ENCODE measurements at places on chromosomes 7 and 10. TPM values are rescaled to one million over a fixed set of nuclear protein-coding genes. Genes with fewer than 3 reads are reported as not detected.

Gene POM121
- total RNA-seq: 31.4 TPM

Gene FXYD4
- 109 TPM for total RNA-seq

Gene LRRD1
- total RNA-seq: 0.25 TPM

Gene HYAL4
- total RNA-seq: not detected

Gene PNLIP
- total RNA-seq: not detected

Gene ZPBP
- 0.22 TPM for total RNA-seq

Gene MBL2
- total RNA-seq: not detected

Gene MGAM2
- total RNA-seq: 0.13 TPM

Gene CRHR2
- total RNA-seq: not detected

Gene C7orf57
- 0.63 TPM for total RNA-seq

Gene KEL
- total RNA-seq: 0.28 TPM

Gene ZNF485
- total RNA-seq: 4.9 TPM

Gene CALML3
- total RNA-seq: not detected

Gene TEX36
- not detected for total RNA-seq

Gene CRTAC1
- 6.1 TPM for total RNA-seq

Gene FAM237B
- total RNA-seq: not detected

Gene MAPK8
- 36.7 TPM for total RNA-seq

Gene CALN1
- total RNA-seq: not detected

Gene AGR2
- total RNA-seq: 164 TPM

Gene HPS1
- 63.3 TPM for total RNA-seq

Gene TNPO3
- total RNA-seq: 35.7 TPM

Gene COPG2
- total RNA-seq: 27.6 TPM

Gene CCDC172
- total RNA-seq: not detected

Gene MNX1
- 1.1 TPM for total RNA-seq

Gene BICC1
- total RNA-seq: 136 TPM

Gene AQP1
- total RNA-seq: 291 TPM

Gene TAS2R38
- total RNA-seq: not detected

Gene TAS2R41
- total RNA-seq: not detected

Gene SH2B2
- 11.0 TPM for total RNA-seq

Gene FRMPD2
- total RNA-seq: 0.47 TPM

Gene IMMP2L
- 46.4 TPM for total RNA-seq

Gene RPEL1
- not detected for total RNA-seq
